GM23248 (cell line): ENCODE measurements at places on chromosomes 12 and 14. TPM values are rescaled to one million over a fixed set of nuclear protein-coding genes. Genes with fewer than 3 reads are reported as not detected.
A peak's percentile ranks its signal among the peaks of the same experiment; 100 is the strongest.

The NTN4 gene
- total RNA-seq: 63.7 and 76.6 TPM in 2 replicates

- no peaks in the 10 kb centered on the region for H3K27me3 ChIP-seq
- no peak overlapping the region for H3K27ac ChIP-seq
- no peaks in the 10 kb centered on the region for H3K36me3 ChIP-seq
- no peak overlapping the region for H3K4me3 ChIP-seq
- no peak for DNase-seq
These were observed 100.7 kb downstream of the ITPR2 start for GRCh38 chr12:26732005-26732908.

DNA sequence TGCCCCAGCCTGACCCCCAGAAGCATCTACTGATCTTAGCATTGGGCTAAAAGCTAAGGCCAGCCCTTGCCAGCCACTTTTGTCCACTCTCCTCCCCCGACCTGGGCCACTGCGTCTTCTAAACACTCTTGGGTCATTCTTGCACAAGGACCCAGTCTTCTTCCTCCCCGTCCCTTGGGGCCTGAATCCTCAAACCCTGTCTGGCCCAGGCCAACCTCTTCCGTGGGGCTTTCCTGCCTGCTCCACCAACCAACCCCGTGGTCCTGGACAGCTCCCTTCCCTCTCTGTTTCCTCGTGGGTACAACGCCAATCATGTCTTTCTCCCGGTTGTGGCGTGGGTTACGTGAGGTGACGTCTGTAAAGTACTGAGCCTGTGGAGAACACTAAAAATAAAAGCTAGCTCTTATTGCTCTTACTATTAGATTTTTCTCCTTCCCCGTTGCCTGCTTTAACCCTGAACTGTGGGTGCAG lies 21.5 kb downstream of the FAM222A start:
- no peak overlapping the region for H3K4me3 ChIP-seq
- DNase-seq: no peak
- peaks cover 24% of the 10 kb centered on the region for H3K27me3 ChIP-seq

- H3K27me3 ChIP-seq: no peaks in the 10 kb centered on the region
- H3K36me3 ChIP-seq: no peaks in the 10 kb centered on the region
- H3K4me3 ChIP-seq: peak overlapping the region; percentile 38; the same call in 1 of the 2 replicates
- no peak overlapping the region for H3K27ac ChIP-seq
- no peaks in the 10 kb centered on the region for H3K4me1 ChIP-seq
These were observed 7.7 kb upstream of the RACGAP1 start for GRCh38 chr12:50032854-50033581.

GRCh38 chr12:104741077-104741476 lies 217.0 kb downstream of the SLC41A2 start:
- no peaks in the 10 kb centered on the region for H3K27me3 ChIP-seq
- no peaks in the 10 kb centered on the region for H3K36me3 ChIP-seq
- H3K27ac ChIP-seq: no peak overlapping the region
- H3K4me1 ChIP-seq: peaks cover 8% of the 10 kb centered on the region
- no peak for DNase-seq
